ENCODE measurements at places on chromosomes 2 and 18.
A peak's percentile ranks its signal among the peaks of the same experiment; 100 is the strongest.

- no peak for DNase-seq
These were observed 401.6 kb upstream of the NRP2 start for GRCh38 chr2:205280596-205281236.

DNA sequence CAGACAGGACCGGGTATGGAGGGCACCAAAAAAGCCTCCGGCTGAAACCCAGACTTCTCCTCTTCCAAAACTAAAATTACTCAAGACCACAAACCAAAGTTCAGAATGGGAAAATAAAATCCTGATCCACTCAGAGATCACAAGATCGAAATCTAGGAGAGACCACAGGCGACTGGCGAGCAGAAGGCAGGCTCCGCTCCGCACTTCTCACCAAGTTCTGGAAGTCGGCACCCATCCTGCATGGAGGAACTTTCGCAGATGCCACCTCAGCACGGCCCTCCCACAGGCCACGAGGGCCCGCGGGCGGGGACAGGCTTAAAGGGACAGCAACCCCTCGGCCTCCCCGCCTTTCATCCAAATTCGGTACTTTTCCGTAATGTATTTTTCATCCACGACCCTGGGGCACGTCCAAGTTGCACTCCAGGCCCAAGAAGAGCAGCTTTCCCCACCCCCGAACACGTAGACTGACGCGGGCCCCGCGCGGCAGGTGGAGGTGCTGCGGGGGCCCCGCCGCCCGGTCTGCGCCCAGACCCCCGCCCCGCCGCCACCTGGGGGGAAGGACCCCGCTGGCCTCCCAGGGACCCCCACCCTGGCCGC, 43.7 kb downstream of the HDLBP start:
- peak; percentile 27 for DNase-seq

DNA sequence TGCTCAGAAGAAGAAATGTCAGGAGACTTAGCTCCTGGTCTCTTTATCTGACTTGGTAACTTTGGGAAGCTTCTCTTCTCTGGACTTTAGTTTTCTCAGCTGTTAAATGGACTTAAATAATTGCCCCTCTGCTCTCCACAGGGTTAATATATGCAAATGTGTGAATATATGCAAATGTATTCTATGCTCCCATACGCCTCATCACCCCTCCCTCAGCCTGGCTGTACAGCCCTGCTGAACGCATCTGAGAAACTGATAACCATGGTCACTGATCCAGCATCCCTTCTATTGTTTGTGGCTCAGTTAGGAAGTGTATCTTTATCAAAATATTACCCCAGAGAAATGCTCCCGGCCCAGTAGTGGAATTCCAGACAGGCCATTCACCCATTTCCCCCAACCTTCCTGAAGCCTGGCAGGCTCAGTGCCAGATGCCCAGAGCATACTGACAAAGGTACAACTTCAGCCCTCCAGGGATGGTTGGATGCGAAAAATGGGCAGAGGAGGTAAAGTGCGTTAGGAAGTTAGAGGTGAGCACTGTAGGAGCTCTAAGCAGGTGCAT, 103.4 kb downstream of the DYSF start:
- DNase-seq, result no peak

- peak; percentile 27 for DNase-seq
These were observed 61.3 kb upstream of the RAPGEF4 start for GRCh38 chr2:172674034-172674967.

GRCh38 chr18:57747809-57748680, 55.1 kb downstream of the ATP8B1 start:
- DNase-seq, result no peak

DNA sequence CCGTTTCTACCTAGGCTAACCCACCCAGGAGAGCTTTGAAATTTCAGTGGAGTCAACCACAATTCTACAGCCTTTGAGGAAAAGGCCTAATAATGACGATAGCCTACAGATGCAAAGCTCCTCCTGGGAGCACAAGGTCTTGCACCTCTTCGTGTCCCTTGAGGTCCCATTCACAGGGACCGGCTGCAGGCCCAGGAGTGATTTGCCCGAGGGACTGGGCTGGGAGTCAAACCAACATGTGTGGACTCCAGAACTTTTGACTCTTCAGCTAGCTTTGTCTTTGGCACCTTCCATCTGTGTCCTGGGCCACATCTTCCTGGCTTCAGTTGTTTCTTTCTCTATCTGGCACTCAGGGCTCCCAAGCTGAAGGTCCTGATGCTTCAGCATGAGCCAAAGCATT, 76.5 kb downstream of the SMAD7 start:
- DNase-seq, result no peak

- DNase-seq, result no peak
These were observed 25.2 kb downstream of the HS1BP3 start for GRCh38 chr2:20625491-20626391.

DNA sequence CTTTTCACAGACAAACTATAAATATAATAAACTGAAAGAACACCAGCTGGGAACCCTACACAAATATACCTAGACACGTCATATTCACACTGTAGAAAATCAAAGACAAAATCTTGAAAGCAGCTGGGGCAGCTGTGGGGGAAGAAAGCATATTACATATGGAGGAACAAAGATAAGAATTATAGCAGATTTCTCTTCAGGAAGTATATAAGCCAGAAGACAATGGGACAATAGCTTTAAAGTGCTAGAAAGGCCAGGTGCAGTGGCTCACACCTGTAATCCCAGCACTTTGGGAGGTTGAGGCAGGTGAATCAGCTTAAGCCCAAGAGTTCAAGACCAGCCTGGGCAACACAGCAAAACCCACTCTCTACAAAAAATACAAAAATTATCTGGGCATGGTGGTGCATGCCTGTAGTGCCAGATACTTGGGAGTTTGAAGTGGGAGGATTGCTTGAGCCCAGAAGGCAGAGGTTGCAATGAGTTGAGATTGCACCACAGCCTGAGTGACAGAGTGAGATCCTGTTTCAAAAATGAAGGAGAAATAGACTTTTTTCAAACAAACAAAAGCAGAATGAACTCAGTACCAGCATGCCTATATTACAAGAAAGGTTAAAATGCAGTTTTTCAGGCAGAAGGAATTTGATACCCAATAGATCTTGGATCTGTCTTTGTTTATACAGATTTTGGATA, 26.8 kb upstream of the ERCC3 start:
- no peak for DNase-seq

DNA sequence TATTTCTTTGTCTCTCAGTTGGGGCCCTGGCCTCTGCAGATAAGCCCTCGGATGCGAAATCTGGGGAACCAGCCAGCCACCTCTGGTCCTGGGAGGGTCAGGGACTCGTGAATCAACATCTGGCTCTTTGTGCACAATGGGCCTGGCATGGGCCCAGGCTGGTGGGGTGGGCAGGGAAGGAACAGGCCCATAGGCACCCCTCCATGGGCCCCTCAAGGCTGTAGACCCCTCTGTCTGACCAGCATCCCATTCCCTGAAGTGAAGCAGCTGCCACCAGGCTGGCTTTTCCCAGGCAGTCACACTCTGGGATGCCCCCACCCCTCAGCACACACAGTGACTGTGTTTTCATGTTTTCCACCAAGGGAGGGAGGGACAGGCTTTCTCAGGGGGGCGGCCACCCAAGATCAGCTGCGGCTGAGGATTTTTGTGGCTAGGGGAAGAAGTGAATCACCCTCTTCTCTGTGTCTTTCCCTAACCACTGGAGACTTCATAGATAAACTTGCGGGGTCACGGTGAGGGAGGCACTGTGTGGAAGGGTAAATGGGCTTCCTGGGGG, 166.0 kb downstream of the AGAP1 start:
- no peak for DNase-seq

All from stimulated activated CD4-positive, alpha-beta T cell treated with anti-CD3 and anti-CD28 coated beads, Interleukin-1b, Interleukin-23, amount 100 ng/mL, for 4 hours (primary cell).